ENCODE measurements at places on chromosomes 2 and 18. TPM values are rescaled to one million over a fixed set of nuclear protein-coding genes. Genes with fewer than 3 reads are reported as not detected.
A peak's percentile ranks its signal among the peaks of the same experiment; 100 is the strongest.

DNA sequence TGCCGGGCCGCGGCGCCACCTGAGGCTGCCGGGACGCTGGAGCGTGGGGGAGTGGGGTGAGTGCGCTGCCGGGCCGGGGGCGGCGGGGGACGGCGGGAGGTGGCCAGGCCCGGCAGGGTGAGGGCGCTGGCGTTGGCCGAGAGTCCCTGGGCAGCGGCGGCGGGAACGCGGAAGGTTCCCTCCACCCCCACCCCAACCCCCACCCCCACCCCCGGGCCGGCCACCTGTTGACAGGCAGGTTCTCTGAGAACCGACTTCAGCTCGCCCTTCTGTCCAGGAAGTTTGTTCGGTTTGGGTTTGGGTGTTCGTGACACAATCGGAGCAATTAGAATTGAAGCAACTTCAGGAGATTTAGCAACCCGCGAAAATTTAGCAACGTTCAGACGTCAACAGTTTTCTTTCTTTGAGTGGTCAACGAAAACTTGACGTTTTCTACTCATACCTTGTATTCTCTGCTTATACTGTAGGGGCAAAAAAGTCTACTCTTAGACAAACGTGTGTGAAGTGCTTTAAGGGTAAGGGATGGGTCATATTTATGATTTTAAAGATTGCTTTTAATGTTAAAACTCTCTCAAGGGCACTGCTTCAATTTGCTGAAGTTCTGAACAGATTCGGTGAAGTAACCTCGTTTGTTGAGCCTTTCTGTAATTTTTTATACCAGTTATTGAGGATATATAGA, 9.3 kb downstream of the OTX1 start:
- H3K27ac ChIP-seq, result no peak overlapping the region
- DNase-seq, result peak; percentile 45
- H3K36me3 ChIP-seq, result no peaks in the 10 kb centered on the region
- H3K4me3 ChIP-seq, result no peak overlapping the region

DNA sequence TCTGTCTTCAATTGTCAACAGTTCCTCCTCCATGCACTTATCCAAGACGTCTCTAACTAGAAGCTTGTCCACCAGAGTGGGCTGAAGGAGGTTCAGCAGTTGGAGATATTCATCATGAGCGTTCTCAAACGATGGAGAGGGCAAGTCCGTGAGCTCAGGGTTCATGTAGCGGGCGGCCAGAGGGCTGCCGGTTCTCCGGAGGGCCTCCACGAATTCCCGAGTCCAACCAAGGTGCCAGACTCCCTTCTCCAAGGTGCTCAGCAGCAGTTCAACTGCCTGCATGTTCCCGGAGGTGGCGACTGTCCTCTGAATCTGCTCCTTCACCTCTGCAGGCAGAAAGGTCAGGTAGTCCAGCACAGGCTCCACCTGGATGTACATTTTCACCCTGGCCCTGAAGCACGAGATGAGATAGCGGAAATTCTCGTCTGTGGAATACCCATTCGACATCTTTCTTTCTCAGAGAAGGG, 590 bp downstream of the IFIH1 start:
- no peaks in the 10 kb centered on the region for H3K36me3 ChIP-seq
- peak; percentile 41 for DNase-seq
- H3K4me1 ChIP-seq, result peaks cover 27% of the 10 kb centered on the region
- H3K27me3 ChIP-seq, result no peaks in the 10 kb centered on the region
- peak overlapping the region; percentile 93 for H3K4me3 ChIP-seq

DNA sequence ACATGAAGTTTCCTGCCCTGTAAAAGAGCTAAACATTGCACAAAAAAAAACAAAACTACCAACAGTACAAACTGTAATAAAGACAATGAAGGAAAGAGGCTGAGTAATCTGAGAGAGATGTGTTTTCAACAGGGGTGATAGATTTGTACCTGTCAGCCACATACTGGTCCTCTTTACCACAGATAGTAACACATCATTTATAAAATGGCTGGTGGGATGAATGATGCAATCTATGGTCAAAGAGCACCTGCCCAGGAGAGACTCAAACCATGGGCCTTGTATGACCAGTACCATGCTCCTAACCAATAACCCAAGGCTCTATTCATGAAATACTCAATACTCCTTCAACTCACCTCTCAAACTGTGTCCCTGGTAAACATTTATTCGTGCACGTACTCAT, 4.5 kb downstream of the SUCLG1 start:
- no peak for DNase-seq
- H3K27me3 ChIP-seq, result no peaks in the 10 kb centered on the region
- H3K27ac ChIP-seq, result no peak overlapping the region
- no peak overlapping the region for H3K4me3 ChIP-seq
- H3K4me1 ChIP-seq, result peaks cover 27% of the 10 kb centered on the region

GRCh38 chr2:231966886-231967285, 5.4 kb downstream of the DIS3L2 start:
- H3K4me1 ChIP-seq, result peaks cover 11% of the 10 kb centered on the region
- H3K27ac ChIP-seq, result no peak overlapping the region
- no peak for DNase-seq

- peaks cover 28% of the 10 kb centered on the region for H3K27me3 ChIP-seq
- peaks cover 20% of the 10 kb centered on the region for H3K4me1 ChIP-seq
- peak overlapping the region; percentile 81 for H3K4me3 ChIP-seq
Observed at GRCh38 chr2:25042321-25043240, 705 bp downstream of the EFR3B start.

The CAD gene
- 0.71 TPM for polyA plus RNA-seq

- H3K4me1 ChIP-seq, result no peaks in the 10 kb centered on the region
- DNase-seq, result no peak
- H3K27me3 ChIP-seq, result no peaks in the 10 kb centered on the region
- H3K4me3 ChIP-seq, result no peak overlapping the region
- no peak overlapping the region for H3K27ac ChIP-seq
Observed at GRCh38 chr2:189204322-189204941, 24.9 kb upstream of the COL5A2 start.

DNA sequence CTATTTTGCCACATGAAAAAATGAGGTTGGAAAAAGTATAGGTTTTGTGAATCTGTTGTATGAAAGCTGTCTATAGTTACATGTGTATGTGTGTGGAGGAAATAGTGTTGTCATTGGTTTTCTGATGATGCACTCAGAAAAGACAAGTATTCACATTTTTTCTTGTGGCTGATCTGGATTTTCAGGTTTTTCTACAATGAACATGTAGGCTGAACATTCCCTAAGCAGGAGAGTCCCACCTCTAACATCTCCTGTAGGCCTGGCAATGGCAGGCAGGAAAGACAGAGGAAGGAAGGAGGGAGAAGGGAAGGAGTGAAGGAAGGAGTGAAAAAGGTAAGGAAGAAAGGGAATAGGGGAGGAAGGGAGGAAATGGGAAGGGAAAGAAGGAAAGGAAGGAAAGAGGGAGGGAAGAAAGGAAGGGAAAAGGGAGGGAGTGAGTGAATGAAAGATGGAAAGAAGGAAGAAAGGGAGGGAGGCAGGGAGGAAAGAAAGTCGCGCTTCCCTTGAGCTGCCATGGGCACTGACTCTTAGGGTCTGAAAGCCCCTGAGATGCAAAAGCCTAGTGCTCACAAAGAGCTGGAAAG, 495 bp upstream of the IL36RN start:
- H3K36me3 ChIP-seq, result no peaks in the 10 kb centered on the region
- no peak overlapping the region for H3K27ac ChIP-seq
- no peak overlapping the region for H3K4me3 ChIP-seq
- DNase-seq, result no peak
- H3K4me1 ChIP-seq, result no peaks in the 10 kb centered on the region

DNA sequence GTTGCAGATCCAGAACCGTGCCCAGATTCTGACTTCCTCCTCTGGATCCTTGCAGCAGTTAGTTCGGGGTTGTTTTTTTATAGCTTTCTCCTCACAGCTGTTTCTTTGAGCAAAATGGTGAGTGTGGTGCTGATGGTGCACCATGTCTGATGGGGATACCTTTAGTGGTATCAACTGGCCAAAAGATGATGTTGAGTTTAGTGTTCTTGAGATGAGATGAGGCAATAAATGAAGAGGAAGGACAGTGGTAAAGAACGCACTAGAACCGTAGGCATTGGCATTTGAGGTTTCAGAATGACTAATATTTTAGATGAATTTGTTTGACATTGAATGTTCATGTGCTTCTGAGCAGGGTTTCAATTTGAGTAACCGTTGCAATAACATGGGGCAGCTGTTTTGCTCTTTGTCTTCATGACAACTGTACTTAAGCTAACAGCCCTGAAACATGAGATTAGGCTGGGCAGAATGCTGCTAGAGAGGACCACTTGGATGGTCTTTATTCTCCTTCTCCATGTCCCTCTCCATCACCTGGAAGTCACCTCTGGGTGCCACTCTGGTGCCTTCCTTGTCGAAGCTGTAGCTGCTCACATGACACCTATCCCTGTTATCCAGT, 3.9 kb downstream of the CTLA4 start:
- H3K4me3 ChIP-seq, result no peak overlapping the region
- H3K27me3 ChIP-seq, result no peaks in the 10 kb centered on the region
- H3K4me1 ChIP-seq, result peaks cover 32% of the 10 kb centered on the region
- peak overlapping the region; percentile 79 for H3K27ac ChIP-seq

The UGT1A4 gene
- polyA plus RNA-seq, result not detected

DNA sequence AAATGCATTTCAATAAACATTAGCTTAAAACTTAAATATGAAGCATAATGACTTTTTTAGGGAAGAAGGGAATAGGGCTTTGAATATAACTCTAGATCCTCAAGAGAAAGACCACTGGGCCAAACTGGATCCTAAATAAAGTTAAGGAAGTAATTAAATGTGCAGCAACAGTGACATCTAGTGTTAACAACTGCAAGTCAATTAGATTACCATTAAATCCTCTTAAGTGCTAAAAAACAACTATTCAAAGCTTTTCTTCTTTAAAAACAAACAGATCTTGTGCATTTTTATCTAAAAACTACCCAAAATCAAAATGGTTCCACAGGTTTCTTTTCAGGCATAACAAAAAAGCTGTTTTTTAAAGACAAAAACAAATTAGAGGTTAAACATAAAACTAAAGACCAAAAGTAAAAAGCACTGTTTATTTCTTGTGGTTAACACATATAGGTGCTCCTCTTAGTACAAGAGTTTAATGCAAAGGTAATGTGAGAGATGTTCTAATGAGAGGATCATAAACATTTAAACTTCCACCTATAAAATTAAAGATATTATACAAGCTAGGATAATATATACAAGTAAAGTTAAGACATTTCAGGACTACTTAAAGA, 111.4 kb downstream of the THADA start:
- no peak overlapping the region for H3K4me3 ChIP-seq
- H3K36me3 ChIP-seq, result no peaks in the 10 kb centered on the region
- no peak overlapping the region for H3K27ac ChIP-seq
- no peaks in the 10 kb centered on the region for H3K27me3 ChIP-seq
- peaks cover 29% of the 10 kb centered on the region for H3K4me1 ChIP-seq

The KRTCAP3 gene
- polyA plus RNA-seq, result 2.5 TPM

DNA sequence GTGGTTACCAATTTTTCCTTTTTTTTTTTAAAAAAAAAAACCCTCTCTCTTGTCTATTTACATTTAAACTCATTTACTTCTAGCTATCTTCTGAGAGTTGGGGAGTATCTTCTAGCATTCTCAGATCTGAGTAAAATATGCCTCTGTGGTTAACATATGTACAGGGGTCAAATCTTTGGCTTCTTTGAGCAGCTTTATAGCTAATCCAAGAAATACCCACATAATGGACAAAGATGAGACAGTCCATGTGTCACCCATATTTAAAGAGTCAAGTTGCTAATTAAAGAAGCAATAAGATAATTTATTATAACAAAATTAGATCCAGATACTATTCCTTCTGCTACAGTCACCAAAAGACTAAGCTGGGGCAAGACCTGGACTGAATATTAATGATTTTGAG, 139.0 kb upstream of the HNRNPA3 start:
- H3K27me3 ChIP-seq, result no peaks in the 10 kb centered on the region
- H3K4me3 ChIP-seq, result no peak overlapping the region
- H3K36me3 ChIP-seq, result no peaks in the 10 kb centered on the region

DNA sequence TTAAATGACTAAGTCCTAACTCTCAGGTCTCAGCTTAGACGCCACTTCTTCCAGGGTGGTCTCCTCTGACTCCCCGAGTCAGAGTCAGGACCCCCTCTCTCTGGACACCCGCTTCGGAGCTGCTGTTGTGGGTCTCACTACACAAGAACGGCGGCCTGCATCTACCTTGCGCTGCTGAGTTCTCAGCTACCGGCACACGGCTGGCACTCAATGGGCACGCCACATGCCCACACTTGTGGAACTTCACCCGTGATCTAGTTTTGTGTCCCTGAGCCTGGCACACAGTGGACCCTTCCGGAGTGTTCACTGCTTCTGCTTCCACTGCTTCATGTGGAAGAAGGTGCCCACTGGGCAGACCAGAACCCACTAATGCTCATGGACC, 58.3 kb upstream of the ID2 start:
- no peaks in the 10 kb centered on the region for H3K4me1 ChIP-seq
- H3K27ac ChIP-seq, result no peak overlapping the region
- DNase-seq, result no peak
- H3K4me3 ChIP-seq, result no peak overlapping the region

GRCh38 chr18:75829091-75829490, 401.6 kb upstream of the SMIM21 start:
- DNase-seq, result no peak
- no peaks in the 10 kb centered on the region for H3K4me1 ChIP-seq
- H3K27ac ChIP-seq, result no peak overlapping the region
- H3K4me3 ChIP-seq, result no peak overlapping the region

DNA sequence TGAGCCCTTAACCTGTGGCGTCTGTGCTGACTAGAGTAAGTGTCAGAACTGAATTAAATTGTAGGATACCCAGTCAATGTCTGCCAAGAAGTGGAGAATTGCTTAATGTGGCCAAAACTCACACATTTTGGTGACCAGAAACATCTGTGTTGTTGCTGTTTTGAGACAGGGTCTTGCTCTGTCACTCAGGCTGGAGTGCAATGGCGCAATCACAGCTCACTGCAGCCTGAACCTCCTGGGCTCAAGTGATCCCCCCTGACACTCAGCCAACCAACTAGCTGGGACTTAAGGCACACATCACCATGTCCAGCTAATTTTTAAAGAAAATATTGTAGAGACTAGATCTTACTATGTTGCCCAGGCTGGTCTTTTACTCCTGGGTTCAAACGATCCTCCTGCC, 34.4 kb upstream of the RTN4 start:
- no peaks in the 10 kb centered on the region for H3K36me3 ChIP-seq
- DNase-seq, result no peak
- peaks cover 19% of the 10 kb centered on the region for H3K4me1 ChIP-seq
- no peak overlapping the region for H3K27ac ChIP-seq

The DAW1 gene
- not detected for polyA plus RNA-seq

The TIMM21 gene
- 11.0 TPM for polyA plus RNA-seq
